Glutamatergic neuron (in vitro differentiated cells): ENCODE measurements at places on chromosomes 3 and 15. TPM values are rescaled to one million over a fixed set of nuclear protein-coding genes. Genes with fewer than 3 reads are reported as not detected.

DNA sequence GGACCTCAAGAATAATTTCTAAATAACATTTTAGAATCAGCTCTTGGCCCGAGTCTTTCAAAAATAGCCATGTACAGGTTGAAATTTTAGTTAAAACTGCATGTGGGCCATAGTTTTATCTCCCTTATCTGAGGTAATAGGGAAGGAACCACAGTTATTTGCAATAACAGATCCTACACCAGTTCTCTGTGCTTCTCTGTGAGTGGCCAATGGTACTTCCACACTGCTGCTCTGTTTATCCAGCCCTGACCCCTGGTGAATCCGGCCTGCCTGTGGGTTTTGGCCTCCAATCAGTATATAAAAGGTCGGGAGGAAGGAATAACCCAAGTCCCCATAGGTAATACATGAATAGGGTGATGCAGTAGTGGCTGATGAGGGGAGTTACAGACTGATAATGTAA, 48.0 kb upstream of the TNIK start:
- DNase-seq = no peak

- DNase-seq = no peak
Measured at GRCh38 chr3:55654123-55654760, 167.1 kb upstream of the WNT5A start.

- no peak for DNase-seq
Measured at GRCh38 chr3:125582707-125583106, 12.6 kb downstream of the OSBPL11 start.

DNA sequence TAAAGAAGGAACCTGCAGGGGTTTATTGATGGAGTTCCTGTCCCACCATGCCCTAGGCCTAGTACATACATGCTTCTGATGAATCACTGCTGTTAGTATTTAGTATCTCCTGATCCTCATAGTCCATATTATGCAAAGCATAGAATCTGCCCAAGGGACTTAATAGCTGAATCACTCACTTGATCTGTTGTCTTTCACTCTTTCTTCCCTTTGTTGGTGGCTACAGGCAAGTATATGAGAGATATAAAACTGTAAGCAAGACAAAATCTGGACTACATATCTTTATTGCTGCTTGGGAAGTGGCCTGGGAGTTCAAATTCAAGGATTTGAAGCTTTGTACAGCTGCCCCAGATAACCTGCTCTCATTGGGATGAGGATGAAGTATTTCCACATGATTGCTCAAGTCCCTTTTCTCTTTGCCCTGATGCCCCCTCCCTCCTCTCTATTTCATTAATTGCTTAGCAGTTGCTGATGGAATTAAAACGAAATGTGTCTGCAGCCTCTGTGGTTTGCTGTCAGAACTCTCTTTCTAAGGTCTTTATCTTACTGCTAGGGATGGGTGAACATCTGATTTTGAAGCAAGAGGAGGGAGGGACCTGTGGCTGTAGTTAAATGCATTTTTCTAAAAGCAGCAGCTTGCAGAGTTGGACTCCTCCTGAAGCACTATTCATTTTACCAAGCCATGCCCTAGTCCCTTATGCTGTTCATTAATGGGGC, 114.1 kb downstream of the ZNF609 start:
- no peak for DNase-seq

TMC3 gene
- total RNA-seq = not detected

TRIM42 gene
- total RNA-seq = not detected

SUCNR1 gene
- total RNA-seq = not detected
